Activated naive CD8-positive, alpha-beta T cell treated with anti-CD3 and anti-CD28 coated beads, Interleukin-2, amount 50 U/mL, for 24 hours (primary cell): ENCODE measurements at places on chromosomes 7 and 10.

DNA sequence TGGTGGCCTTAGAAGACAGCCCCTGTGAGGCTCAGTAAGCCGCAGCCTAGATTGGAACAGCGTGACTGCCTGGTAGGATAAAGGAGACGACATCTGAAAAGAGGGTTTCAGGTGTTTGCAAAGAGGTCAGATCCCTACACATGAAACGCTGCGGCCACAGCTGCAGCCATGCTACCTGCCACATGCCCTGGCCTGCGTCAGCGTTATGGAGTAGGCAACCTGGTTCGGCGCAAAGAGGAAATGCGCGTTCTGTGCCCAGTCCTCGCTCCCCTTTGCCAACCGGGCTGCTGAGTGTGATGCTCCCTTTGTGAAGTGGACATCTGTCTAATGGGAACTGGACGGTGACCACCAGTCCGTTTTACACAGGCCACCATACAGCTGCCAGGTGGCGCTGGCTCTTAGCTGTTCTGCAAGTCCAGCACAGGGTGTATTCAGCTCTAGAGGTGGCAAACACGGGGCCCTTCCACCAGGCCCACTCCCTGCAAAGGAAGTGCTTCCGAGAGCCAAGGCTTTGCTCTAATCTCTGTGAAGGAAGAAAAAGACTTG is 160.3 kb downstream of the CELF2 start:
- peak; percentile 53 for DNase-seq

GRCh38 chr7:100132697-100133151 is 6.0 kb downstream of the MBLAC1 start:
- DNase-seq: peak; percentile 68

GRCh38 chr7:26910221-26910620 is 45.8 kb upstream of the SKAP2 start:
- no peak for DNase-seq

DNA sequence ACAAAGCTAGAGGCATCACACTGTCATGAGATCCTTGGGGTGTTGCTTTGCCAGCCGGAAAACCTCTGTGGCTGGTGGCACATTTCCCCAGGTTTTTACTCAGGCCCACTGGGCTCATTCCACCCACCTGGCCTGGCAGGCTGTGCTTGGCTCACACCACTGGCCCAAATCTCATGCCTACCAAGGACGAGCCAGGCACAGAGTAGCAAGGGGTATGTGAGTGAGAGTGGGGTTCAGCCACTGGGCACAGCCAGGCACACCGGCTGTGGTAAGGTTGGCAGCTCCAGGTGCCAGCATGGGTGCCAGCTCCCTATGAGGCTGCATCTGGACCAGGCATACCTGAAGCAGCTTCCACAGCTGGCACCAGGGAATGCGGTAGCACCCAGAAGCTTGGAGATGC is 21.4 kb downstream of the STEAP1 start:
- DNase-seq: no peak

GRCh38 chr10:117086546-117086945 is 51.5 kb downstream of the VAX1 start:
- DNase-seq: no peak

- no peak for DNase-seq
Observed at GRCh38 chr10:33352175-33352574, 17.7 kb upstream of the NRP1 start.

GRCh38 chr7:159008417-159008816 is 136.2 kb downstream of the VIPR2 start:
- no peak for DNase-seq

DNA sequence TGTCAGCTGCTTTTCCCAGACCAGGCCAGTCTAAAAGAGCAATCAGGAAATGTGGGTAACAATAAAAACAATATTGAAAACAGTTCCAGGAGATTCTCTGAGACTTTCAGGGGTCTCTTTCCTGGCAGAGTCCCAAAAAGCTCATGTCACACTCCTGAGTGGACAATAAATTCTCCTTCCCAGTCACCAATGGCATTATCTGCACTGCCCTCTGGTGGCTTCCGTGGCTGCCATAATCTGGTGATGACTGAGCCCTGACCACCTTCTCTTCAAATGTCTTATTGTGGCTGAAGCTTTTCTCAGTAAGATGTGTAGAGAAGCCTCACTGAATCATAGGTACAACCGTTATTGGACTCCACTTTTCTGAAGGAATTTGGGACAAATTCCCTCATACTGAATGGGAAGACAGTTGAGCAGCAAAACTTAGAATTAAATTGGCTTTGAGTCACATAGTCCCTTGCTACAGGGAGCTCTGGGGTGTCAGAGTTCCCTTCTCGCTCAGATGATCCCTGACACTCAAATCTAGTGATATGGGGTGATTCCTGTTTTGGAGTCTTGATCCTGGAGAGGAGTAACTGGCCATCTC is 24.4 kb upstream of the ASAH2 start:
- DNase-seq: peak; percentile 51

GRCh38 chr7:114409750-114410149 is 4.9 kb upstream of the FOXP2 start:
- no peak for DNase-seq

DNA sequence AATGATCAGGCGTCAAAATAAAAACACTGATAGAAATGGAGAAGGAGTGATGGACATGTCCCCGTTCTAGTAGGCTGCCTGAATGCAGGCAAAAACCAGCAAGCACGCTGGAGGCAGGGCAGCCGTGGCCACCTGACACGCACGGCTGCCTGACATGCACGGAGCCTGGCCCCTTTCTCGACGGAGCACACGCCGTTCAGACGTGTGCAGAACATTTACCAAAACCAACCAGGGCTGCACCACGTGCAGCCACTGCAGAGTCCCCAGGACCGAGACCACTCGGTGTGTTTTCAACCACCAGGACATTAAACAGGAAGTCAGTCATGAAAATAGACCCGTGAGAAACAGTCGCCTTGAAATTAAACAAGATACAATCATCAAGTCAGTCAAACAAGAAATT is 61.9 kb upstream of the NKX6-2 start:
- DNase-seq: no peak

DNA sequence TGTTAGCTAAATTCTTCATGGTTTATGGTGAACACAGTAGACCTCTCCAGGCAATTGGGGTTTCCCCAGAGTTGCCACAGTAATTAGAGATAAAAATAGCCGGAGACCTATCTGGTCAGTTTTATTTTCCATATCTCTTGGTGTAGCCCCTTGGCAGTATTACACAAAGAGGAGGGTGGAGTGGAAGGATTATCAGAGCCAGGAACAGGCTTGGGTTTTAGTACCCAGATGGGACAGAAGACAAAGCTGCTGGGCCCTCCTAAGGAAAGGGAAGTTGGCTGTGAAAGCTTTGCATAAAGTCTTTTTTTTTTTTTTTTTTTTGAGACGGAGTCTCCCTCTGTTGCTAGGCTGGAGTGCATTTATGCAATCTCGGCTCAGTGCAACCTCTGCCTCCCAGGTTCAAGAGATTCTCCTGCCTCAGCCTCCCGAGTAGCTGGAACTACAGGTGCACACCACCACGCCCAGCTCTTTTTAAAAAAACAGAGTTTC is 9.7 kb downstream of the ZSCAN21 start:
- DNase-seq: no peak

- no peak for DNase-seq
Observed at GRCh38 chr10:52491246-52491995, 177.3 kb downstream of the DKK1 start.

DNA sequence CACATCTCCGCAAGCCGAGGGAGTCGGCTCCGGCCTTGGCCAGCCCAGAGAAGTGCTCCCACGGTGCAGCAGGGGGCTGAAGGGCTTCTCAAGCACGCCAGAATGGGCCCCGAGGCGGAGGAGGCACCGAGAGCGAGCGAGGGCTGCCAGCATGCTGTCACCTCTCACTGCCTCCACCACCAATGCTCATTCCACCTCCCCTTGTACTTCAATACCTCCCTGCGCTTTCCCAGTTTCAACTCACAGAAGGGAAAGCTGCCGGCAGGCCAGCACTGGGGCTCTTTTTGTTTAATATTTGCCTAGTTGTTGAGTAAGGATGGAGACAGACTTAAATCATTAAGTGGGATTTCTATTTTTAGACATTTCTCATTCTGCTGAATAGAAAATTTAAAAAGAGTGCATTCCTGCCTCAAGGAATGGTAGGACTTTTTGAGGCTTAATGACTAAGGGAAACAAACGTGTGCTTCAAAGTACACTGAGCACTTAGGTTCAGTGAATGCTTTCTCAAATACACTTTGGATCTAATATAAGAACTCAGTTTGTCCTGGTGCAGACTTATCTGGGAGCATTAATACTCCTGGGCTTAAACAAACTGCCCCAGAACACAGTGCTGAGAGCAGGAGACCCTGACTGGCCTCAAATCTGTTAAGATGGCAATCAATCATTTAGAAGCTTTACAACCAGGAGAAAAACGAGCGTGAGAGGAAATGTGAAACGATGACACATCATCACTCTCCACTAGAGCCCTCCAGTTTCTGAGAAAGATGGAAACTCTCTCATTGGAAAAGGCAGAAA is 131.2 kb downstream of the RALA start:
- no peak for DNase-seq

- no peak for DNase-seq
Observed at GRCh38 chr10:63661347-63661746, 140.1 kb downstream of the REEP3 start.

DNA sequence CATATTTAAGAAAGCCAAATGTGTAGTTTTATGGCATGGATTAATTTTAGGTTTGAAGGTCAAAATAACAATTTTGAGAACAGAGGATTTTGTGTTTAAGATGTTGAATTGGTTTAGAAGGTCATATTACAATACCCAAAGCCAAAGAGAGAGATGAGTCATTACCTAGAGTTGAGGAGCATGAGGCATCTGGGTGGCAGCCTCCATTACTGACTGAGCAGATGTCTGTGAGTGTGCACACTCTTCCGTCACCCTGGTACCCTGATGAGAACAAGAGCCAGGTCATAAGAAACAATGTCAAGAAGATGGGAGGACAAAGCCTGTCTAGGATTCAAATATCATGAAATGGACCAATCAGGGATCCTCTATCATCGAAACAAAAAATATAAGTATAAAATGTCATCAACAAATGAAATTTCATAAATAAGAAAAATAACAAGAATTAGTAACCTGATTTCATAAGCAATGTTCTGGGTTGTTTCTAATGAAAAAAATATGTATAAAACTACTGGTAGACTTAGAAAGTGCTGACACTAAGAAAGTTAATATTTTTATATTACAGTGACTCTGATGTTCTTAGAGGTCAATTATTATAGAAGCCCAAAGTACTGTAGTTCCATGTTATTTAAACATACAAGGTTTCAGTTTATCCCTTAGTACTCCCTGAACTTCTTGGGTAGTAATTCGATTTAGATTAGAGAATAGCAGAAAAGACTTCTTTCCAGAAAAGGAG is 20.0 kb downstream of the CUBN start:
- DNase-seq: peak; percentile 11

DNA sequence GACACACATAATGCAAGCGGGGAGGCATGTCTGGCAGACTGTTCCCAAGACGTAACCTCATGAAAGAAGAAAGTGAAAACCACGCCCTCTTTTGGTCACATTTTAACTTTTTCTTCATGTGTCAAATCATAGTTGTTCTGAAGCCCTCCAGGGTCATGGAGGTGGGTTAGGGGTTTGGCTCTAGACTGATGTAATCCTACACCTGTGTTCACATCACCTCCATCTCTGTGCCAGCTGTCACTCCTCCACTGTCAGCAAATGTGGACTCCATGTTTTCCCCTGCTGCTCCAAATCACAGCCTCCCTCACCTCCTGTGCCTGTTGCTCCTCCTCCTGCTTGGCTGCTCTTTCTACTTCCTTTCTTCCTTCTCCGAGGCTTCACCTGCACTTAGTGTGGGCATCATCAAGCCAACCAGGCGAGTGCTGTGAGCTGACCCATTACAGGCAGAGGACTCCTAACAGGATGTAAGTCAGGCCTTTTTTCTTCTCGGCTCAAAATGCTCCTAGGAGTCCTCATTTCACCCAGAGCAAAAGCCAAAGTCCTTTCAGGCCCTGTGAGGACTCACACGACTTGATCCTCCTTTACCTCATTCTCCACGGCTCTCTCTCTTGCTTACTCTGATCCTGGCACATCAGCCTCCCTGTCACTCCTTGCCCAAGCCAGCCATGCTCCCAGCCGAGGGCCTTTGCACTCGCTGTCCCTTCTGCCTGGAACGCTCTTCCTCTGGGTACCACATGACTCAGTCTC is 66.4 kb upstream of the IFRD1 start:
- no peak for DNase-seq

GRCh38 chr10:74234569-74234968 is 83.5 kb downstream of the ADK start:
- no peak for DNase-seq

DNA sequence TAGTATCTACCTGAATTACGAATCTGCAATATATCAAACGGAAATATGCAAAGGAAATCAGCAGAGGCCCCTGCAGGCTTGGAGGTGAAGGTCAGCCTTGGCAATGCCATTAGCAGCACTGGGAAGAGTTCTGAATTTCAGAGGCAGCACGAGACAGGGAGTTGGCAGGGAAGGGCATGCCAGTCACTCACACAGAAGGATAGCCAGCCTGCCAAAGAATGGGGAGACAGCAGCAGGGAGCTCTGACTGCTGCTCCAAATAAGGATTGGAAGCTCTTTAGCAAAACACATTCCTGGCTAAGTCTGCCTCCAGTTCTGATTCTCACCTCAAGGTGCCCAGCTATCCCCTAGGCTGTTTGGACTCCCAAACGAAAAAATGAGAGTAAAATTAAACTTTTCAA is 188.0 kb downstream of the PDE1C start:
- no peak for DNase-seq

DNA sequence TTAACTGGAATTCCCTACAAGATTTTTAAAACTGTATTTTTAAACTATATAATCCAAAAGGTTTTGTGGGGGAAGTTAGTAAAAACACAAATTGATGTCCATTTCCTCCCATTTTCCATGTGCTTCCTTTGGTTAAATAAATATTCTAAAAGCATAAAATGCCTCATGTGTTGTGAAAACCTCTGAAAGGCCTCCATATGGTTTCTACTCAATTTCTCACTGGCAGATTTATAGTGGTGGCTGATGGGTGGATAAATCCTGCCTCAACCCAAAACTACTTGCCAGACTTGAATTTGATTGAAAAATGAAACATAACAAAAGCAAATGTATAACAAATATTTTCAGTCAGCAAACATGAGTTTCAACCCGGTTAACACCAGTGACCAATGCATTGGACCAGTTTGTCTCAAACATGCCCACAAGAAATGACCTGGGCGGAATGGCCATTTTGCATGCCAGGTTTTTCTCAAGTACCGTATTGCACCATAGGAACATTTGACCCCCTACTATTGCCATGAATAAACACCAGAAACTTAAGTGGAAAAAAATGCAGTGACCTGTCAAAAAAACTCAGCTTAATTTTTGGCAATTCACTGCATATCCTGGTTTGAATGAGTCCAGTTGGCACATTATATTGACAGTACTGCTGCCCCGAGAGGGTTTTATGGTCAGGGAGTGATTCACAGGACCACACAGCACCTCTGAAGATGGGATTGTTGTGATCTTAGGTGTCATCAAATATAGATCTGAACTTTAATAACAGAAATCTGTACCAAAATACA is 454.6 kb upstream of the ANKRD30A start:
- DNase-seq: no peak

- no peak for DNase-seq
Observed at GRCh38 chr7:93883078-93883916, 7.3 kb downstream of the TFPI2 start.

- DNase-seq: peak; percentile 14
Observed at GRCh38 chr7:157139810-157140510, 1.2 kb downstream of the UBE3C start.
